GM23248 (cell line): ENCODE measurements at places on chromosomes 4 and X. TPM values are rescaled to one million over a fixed set of nuclear protein-coding genes. Genes with fewer than 3 reads are reported as not detected.

EXOC1L gene
- not detected in 2 replicates for polyA plus RNA-seq

NDST4 gene
- not detected in 2 replicates for polyA plus RNA-seq

TBC1D25 gene
- polyA plus RNA-seq, result 8.5 and 8.6 TPM in 2 replicates

DNA sequence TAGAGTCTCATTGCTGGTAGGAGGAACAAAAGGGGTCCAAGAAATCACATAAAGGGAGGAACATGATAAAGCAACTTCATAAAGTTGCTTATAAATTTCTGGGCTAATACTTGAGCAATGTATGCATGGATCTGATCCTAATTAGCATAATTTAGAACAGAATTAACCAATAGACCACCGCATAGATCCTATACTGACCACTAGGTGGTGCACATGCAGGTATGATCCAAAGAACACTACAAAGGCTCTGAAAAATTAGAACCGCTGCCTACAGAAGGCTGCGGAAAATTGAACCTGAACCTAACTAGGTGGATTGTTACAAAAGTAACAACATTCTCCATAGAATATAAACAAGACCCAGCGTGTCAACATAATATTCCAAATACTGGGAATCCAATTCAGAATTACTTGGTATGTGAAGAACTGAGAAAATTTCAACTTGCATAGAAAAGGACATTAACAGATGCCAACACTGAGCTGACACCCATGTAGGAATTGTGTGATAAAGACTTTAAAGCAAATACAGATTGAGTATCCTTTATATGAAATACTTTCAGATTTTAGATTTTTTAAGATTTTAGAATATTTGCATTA, 23.3 kb downstream of the BRCC3 start:
- DNase-seq, result peak; percentile 49
- H3K36me3 ChIP-seq, result no peaks in the 10 kb centered on the region
- H3K27me3 ChIP-seq, result no peaks in the 10 kb centered on the region
- no peak overlapping the region for H3K4me3 ChIP-seq
